ENCODE measurements at places on chromosomes 12 and 14.

- no peaks in the 10 kb centered on the region for H3K4me1 ChIP-seq
- H3K27me3 ChIP-seq, result peaks cover 33% of the 10 kb centered on the region
- H3K27ac ChIP-seq, result no peak overlapping the region
- H3K36me3 ChIP-seq, result no peaks in the 10 kb centered on the region
Measured at GRCh38 chr12:52774629-52775250, 2.4 kb downstream of the KRT76 start.

DNA sequence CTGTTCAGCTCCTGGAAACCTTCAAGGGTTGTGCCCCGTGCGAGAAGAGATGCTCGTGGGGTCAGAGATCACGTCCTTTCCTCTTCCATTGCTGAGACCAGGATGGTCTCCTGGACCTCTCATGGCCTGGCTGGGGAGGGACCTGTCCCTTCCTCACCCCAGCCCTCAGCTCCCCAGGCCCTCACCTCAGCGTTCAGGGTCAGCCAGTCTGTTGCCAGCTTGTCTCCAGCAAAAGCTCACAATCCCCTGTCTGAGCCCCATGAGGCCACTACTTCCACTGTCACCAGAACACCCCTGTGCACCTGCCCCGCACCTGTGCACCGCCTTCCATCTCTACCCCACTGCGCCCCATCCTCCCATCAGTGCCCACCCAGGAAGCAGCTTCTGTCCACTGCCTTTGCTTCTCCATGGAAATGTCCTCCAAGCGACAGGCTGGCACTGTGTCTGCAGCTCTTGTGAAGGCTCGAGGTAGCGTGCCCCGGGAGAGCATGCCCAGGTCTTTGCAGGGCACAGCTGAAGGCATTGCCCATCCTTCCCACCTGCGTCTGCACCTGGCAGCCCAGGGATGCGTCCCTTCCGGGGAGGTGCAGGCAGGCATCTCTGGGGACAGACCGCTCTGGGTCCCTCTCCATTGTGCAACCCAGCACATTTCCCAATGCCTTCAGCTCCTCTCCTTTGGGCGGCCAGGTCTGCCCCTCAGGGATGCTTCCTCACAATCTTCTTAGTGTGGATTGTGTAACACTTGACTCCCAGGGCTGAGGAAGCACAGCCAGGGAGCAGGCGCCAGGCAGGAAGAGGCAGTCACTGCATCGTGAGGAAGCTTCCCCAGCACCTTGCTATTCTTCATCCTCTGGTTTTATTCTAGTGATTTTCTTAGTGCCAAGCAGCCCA lies 179.6 kb downstream of the ADGRD1 start:
- DNase-seq, result no peak
- no peaks in the 10 kb centered on the region for H3K27me3 ChIP-seq
- no peaks in the 10 kb centered on the region for H3K4me1 ChIP-seq
- no peak overlapping the region for H3K27ac ChIP-seq

DNA sequence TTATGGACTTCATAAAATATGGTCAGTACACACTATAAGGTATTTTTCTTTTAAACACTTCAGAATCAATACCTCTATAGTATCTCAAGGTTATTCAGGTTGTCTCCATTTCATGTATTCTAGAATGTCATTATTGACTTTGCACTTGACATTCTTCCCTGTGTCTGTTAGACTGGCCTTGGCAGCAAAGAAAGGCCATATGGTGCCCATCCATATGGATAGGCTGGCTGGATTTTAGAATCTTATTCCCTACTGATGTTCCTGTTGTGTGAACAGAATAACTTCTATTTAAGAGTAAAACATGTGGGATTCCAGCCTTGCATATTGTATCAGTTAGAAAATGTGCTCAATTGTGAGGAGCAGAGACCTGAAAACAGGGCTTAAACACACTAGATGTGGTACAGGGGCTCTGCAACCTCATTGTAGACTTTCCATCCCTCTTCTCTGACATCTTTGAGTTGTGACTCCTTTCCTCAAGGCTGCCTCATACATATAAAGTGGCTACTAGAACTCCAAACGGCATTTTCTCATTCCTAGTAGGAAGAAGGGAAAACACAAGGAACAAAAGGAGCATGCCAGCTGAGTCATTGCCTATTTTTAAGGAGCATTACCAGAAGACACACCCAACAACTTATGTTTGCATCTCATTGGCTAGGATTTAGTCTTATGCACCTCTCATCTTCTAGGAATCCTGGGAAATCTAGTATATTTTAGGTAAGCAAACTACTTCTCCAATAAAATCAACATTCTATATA lies 221.2 kb upstream of the TMPO start:
- H3K27ac ChIP-seq, result no peak overlapping the region
- DNase-seq, result no peak
- no peak overlapping the region for H3K4me3 ChIP-seq
- H3K36me3 ChIP-seq, result no peaks in the 10 kb centered on the region
- H3K4me1 ChIP-seq, result no peaks in the 10 kb centered on the region

DNA sequence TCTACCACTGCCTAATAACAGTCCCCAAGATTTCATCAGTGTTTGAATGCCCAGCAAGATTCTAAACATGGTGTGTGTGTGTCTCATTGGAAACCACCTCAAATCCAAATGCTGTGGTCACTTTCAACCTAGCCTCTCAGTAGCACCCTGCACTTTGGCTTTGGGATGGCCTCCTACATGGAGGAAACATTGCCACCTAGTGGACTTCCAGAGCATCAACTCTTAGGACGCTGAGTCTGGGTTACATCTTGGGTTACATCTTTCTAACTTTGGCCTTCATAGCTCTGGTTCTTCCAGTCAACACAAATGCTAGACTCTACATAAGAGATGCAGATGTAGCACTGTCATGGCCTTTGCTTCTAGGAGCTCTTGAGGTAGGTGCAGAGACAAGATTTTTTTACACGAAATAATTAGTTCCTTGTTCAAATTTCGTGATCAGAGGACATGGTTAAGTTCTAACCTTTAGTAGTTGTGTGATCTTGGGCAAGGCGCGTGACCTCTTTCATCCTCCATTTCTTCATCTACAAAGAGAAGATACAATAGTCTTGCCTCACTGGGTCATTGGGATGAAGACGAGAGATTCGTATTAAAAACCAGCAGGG lies 113.5 kb upstream of the VASH1 start:
- no peaks in the 10 kb centered on the region for H3K4me1 ChIP-seq
- H3K36me3 ChIP-seq, result no peaks in the 10 kb centered on the region
- H3K27ac ChIP-seq, result no peak overlapping the region
- DNase-seq, result peak; percentile 48
- H3K4me3 ChIP-seq, result no peak overlapping the region

- H3K27ac ChIP-seq, result peak overlapping the region; percentile 42
- H3K4me3 ChIP-seq, result no peak overlapping the region
- DNase-seq, result no peak
- H3K4me1 ChIP-seq, result peaks cover 20% of the 10 kb centered on the region
- H3K36me3 ChIP-seq, result no peaks in the 10 kb centered on the region
Measured at GRCh38 chr12:123131879-123132402, 18.9 kb downstream of the PITPNM2 start.

DNA sequence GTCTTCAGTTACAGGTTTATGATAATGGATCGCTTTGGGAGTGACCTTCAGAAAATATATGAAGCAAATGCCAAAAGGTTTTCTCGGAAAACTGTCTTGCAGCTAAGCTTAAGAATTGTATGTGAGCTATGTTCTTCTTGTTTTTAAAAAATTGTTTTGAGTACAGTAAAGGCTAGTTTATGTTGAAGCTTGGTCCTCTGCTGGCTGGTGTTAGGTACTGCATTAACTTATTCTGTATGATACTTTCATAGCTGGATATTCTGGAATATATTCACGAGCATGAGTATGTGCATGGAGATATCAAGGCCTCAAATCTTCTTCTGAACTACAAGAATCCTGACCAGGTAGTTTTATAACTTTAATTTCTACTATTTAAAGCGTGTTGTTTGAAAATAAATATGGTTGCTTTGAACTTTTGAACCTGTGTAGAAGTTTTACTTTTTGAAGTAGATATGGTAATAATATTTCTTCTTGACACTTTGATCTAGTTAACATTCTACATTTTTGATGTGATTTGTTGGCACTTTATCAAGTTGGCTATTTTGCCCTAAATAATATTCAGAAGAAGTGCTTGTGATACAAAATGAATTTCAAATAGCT lies 55.7 kb downstream of the VRK1 start:
- H3K27me3 ChIP-seq, result no peaks in the 10 kb centered on the region
- peaks cover 34% of the 10 kb centered on the region for H3K36me3 ChIP-seq
- no peak overlapping the region for H3K27ac ChIP-seq
- DNase-seq, result no peak
- no peak overlapping the region for H3K4me3 ChIP-seq

GRCh38 chr12:97169889-97170567 lies 263.0 kb downstream of the NEDD1 start:
- peaks cover 3% of the 10 kb centered on the region for H3K27me3 ChIP-seq
- no peak for DNase-seq
- H3K36me3 ChIP-seq, result no peaks in the 10 kb centered on the region
- no peaks in the 10 kb centered on the region for H3K4me1 ChIP-seq

DNA sequence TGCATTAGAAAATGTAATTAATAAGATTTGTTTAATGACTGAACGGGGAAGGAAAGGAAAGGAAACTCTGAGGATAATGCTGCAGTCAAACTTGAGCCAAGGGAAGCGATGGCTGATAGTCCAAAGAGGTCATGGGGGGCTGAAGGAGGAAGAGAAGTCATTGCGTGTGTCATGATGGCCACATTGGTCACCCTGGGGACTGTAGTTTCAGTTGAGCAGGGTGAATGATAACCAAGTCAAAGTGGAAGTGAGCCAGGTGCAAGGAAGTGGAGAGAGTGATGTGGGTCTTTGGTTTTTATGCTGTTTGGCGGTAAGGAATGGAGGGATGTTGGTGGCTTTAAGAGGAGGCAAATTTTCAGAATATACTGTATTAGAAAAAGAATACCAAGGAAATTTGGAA lies 21.6 kb downstream of the C12orf75 start:
- peak overlapping the region; percentile 12 for H3K4me3 ChIP-seq
- peaks cover 57% of the 10 kb centered on the region for H3K36me3 ChIP-seq
- H3K4me1 ChIP-seq, result peaks cover 73% of the 10 kb centered on the region
- peak overlapping the region; percentile 71 for H3K27ac ChIP-seq
- no peaks in the 10 kb centered on the region for H3K27me3 ChIP-seq

GRCh38 chr12:120249266-120249874 lies 16.2 kb downstream of the PXN start:
- peaks cover 38% of the 10 kb centered on the region for H3K36me3 ChIP-seq
- H3K4me3 ChIP-seq, result peak overlapping the region; percentile 20
- H3K27ac ChIP-seq, result peak overlapping the region; percentile 94
- no peak for DNase-seq
- H3K4me1 ChIP-seq, result peaks cover 77% of the 10 kb centered on the region

GRCh38 chr14:68081489-68081888 lies 261.9 kb downstream of the RAD51B start:
- no peaks in the 10 kb centered on the region for H3K4me1 ChIP-seq
- no peak overlapping the region for H3K4me3 ChIP-seq
- H3K27ac ChIP-seq, result no peak overlapping the region
- no peaks in the 10 kb centered on the region for H3K36me3 ChIP-seq

DNA sequence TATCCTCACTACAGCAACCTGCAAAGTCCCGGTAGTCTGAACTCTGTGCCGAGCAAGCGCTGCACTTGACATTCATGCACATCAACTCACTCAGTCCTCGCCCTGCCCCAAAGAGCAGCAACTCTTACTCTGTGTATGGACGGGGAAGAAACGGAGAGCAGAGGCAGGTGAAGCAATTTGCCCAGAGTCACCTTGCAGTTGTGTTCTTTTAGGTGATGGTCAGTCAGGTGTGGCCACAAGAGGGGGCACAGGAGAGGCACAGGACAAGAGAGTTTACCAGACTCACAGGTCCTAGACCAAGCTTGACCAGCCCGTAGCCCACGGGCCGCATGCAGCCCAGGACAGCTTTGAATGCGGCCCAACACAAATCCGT lies 39.1 kb downstream of the TSPAN11 start:
- H3K4me3 ChIP-seq, result no peak overlapping the region
- H3K27me3 ChIP-seq, result peaks cover 8% of the 10 kb centered on the region
- H3K4me1 ChIP-seq, result no peaks in the 10 kb centered on the region
- H3K36me3 ChIP-seq, result no peaks in the 10 kb centered on the region
- DNase-seq, result no peak

- no peak for DNase-seq
- H3K4me3 ChIP-seq, result no peak overlapping the region
- no peak overlapping the region for H3K27ac ChIP-seq
- H3K36me3 ChIP-seq, result no peaks in the 10 kb centered on the region
Measured at GRCh38 chr14:38883127-38883526, 219.9 kb downstream of the SEC23A start.

GRCh38 chr14:50719911-50720759 lies 52.0 kb upstream of the SAV1 start:
- H3K27ac ChIP-seq, result no peak overlapping the region
- peaks cover 2% of the 10 kb centered on the region for H3K27me3 ChIP-seq
- H3K4me1 ChIP-seq, result peaks cover 7% of the 10 kb centered on the region
- no peak for DNase-seq
- no peak overlapping the region for H3K4me3 ChIP-seq
- peaks cover 31% of the 10 kb centered on the region for H3K36me3 ChIP-seq

DNA sequence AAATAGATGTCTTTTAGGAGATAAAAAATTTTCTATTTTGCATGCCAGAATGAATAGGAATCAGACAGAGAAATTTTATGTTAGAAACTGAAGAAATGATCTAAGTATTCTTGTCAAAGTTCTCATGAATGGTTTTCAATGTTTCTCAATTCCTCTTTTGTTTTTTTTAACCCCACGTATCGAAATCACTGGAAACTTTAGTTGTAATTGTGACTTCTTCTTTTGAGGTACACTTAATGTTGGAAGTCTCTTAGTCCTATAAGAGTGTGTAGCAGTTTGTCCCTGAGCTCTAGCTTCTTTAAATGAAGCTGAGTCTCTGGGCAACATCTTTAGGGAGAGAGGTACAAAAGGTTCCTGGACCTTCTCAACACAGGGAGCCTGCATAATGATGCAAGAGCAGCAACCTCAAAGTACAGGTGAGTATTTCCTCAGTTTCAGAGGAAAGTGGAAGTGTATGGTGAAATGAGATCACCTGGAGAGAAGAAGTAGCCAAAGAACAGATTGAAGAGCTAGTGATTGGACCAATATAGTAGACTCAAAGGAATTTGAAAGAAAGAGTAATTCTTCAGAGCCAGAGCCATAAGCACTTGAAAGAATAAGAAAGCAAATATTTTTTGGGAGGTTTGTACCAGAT lies at the start of gene CLEC6A:
CLEC6A (plus strand) TSS at position 236 of the 634 bp plus-strand sequence; CDS start at position 386, 150 bp downstream.
- no peak within 1 kb of the TSS for H3K27ac ChIP-seq
- no peaks in the 10 kb centered on the region for H3K4me1 ChIP-seq
- no peak for DNase-seq

DNA sequence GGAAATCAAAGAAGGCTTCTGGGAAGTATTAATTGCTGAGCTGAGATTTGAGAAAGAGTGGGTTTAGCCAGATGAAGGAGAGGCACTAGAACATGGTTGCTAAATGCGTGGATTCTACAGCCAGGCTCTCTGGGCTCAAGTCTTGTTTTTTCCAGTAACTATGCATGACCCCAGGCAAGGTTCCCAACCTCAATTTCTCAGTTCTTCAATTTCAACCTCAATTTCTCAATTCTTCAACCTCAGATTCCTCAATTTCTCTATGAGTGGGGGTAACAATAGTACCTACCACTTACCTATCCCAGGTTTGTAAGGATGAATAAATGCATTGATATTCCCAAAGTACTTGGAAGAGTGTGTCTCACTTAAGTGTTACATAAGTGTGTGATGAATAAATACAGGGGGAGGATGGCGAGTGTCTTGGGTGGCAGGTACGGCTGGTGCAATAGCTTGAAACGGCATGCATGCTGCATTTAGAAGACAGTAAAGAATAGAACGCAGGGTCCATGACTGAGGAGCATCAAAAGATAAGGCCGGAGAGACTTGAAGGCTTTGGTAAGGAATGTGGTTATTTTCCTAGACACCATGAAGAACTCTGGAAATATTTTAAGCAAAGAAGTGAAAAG lies 149.1 kb upstream of the ATP2B1 start:
- H3K27ac ChIP-seq, result no peak overlapping the region
- H3K4me1 ChIP-seq, result peaks cover 34% of the 10 kb centered on the region
- H3K36me3 ChIP-seq, result peaks cover 10% of the 10 kb centered on the region
- H3K27me3 ChIP-seq, result no peaks in the 10 kb centered on the region
- no peak overlapping the region for H3K4me3 ChIP-seq
